GM12892 (cell line): ENCODE measurements at places on chromosomes 3 and 15.

DNA sequence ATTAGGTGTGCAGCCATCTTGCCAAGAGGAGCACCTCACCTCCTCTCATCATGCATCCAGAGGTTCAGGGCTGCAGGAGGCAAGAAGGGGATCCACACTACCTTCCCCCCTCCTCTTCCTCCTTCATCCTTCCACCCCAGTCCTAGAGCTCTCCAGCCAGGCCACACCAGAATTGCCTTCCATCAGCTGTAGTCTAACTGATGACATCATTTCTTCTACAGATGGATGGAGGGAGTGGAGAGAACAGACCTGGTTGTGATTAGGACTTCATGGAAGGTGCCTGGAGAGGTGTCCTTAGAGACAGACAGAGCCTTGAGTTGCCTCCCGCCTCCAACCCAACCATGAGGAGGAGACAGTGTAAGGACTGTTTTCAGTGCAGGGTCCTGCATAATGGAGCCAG, 14.9 kb downstream of the SEMA5B start:
- DNase-seq: no peak

- no peak for DNase-seq
Measured at GRCh38 chr3:140242818-140243276, 307.9 kb downstream of the CLSTN2 start.

DNA sequence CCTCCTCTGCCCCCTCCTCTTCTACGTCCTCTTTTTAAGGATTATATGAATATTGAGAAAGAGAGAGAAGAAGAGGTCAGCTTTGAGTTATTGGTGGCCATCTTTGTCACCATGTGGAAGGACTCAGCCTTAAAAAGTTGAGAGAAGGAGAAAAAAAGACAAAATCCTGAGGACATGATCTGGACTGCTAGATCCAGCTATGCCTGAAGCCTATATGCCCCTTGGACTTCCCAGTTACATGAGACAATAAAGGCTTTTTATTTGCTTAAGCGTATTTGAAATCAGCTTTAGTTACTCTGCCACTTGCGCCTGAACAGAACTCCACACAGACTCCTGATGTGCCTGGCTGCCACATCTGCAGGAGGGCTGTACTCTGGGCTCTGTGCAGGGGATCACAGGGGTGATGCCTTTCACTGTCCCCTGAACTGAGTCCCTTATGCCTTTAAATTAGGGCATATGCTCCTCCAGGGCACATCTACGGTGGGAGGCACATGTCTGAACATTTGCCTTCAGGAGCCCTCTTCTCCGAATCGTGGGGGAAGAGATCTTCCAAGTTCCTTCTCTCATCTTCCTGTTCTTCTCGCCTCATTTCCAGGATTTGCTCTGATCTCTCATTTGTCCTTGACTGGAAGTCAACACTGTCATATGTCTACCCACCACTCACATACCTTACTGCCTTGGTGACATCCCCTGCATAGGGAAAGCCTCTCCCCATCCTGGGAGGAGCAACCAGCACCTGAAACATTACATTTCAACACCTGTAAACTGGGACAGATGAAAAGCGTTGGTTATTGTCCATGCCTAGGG, 14.0 kb upstream of the PLA2G4E start:
- DNase-seq: no peak

GRCh38 chr15:84967380-84967779, 14.3 kb upstream of the PDE8A start:
- no peak for DNase-seq

GRCh38 chr3:55369141-55369847, 117.8 kb downstream of the WNT5A start:
- DNase-seq: no peak

DNA sequence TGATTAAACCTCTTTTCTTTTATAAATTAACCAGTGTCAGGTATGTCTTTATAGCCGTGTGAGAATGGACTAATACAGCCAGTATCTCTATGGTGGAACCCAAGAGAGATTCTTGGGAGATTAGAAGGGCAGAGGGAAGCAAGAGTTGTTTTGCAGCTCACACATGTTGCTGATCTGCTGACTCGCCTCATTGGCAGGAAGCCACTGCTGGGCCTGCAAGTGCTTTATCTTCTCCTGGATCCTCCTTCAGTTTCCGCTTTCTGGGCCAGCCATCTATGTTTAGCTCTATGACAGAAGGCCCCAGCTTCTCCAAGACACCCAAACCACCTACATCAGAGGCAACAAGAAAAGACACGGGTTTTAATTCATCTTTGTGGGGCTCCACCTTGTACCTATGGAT, 23.4 kb upstream of the GALNT15 start:
- DNase-seq: no peak

GRCh38 chr3:183218826-183219225, 34.2 kb upstream of the B3GNT5 start:
- DNase-seq: no peak

GRCh38 chr3:31456373-31456772, 76.4 kb upstream of the STT3B start:
- DNase-seq: no peak

- no peak for DNase-seq
Measured at GRCh38 chr3:194941360-194941955, 255.8 kb downstream of the FAM43A start.

GRCh38 chr3:131714585-131715220, 211.9 kb upstream of the MRPL3 start:
- peak; percentile 16 for DNase-seq

GRCh38 chr3:71244826-71245488, 338.6 kb downstream of the FOXP1 start:
- DNase-seq: no peak

DNA sequence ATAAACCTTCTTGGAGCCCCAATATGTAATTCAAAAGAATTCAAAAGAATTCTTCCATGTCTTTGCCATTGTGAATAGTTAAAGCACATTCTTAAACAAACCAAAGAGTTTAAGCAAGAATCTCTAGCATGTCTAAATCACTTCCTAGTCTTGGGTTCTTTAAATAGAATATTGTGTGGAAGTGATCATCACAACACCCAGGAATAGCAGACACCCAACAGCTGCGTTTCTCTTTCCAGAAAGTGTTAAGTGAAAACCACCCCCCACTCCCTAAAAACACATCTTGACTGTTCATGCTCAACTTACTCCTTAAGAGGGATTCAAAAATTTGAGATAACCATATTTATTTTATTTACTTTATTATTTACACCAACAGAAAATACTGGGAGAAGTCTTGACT, 24.1 kb upstream of the CAPN7 start:
- no peak for DNase-seq

- no peak for DNase-seq
Measured at GRCh38 chr15:99845009-99845408, 111.8 kb upstream of the LYSMD4 start.

DNA sequence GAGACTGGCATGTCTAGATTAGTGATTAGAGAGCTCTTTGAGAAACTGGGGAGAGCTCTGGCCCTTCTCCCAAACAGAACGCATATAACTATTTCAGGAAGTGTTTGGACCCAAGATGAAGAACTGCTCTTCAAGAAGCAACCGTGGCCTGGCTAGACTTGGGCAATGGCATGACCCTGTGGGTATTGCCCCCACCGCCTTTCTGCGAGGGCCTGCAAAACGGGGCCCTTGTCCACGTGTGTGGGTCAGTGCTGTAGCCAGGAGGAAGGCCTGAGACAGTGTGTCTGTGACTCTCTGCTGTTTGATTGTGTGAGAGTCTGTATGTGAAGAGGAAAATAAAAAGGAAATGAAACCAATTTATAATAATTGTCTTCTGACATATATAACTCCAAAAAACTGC, 42.5 kb downstream of the EEFSEC start:
- DNase-seq: no peak

DNA sequence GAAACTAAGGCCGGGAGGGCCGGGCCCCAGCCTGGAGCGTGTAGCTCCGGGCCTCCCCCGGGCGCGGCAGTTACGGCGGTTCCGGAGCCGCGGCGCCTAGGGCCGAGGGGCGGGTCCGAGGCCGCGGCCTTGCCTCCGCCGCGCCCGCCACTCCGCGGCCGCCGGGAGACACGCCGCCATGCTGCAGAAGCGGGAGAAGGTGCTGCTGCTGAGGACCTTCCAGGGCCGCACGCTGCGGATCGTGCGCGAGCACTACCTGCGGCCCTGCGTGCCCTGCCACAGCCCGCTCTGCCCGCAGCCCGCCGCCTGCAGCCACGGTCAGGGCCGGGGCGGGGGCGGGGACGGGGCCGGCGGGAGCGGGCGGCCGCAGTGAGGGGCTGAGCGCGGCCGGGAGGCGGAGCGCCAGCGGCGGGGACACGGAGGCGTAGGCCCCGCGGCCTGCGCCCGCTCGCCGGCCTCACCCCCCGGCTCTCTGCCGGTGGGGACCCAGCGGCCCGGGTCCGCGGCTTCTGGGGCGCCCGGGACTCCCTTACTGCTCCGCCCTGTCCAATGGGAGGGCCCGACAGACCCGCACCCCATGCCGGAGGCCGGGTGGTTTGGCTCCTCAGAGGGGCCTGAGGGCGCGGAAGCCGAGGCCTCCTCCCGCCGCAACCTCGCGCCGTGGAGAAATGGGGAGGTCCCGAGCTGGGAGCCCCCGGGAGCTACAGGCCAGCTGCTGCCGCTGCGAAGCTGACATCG, at the start of gene DIS3L:
Gene DIS3L (plus strand): TSS at position 150 of the 738 bp plus-strand sequence. CDS start 29 bp downstream, at position 179.
- DNase-seq: peak; percentile 72

GRCh38 chr15:74958908-74959585, 2.5 kb upstream of the RPP25 start:
- no peak for DNase-seq

DNA sequence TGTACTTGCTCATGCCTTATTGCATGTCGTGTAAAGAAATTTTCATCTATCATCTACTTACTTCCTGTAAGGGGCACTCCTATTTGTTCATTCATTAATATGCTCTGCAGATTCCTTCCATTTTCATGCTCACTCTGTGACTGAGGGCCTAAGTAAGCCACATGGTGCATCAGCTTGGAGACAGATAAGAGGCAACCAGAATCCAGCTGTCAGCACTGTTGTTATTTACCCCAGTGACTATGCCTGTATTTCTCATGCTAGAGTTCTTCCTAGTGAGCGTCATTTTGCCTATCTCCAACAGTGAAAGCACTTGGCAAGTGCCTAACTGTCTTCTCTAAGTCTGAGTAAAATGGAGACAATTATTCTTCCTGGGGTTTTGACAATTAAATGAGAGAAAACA, 124.8 kb upstream of the ABI3BP start:
- no peak for DNase-seq

DNA sequence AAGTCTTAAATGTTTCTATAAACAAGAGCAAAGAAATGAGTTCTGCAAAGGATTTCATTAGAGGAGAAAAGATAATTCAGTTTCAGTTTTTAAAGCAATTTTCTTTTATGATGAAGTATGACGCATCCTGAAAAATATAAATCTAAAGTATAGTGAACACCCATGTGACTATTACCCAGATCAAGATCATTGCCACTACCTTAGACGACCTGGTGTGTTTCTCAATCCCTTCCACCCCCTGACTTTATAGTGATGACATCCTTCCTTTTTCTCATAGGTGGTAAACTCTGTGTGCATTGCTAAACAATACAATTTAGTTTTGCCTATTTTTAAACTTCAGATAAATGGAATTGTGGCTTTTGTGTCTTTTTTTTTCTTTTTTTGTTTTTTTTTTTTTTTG, 8.4 kb downstream of the STT3B start:
- no peak for DNase-seq

DNA sequence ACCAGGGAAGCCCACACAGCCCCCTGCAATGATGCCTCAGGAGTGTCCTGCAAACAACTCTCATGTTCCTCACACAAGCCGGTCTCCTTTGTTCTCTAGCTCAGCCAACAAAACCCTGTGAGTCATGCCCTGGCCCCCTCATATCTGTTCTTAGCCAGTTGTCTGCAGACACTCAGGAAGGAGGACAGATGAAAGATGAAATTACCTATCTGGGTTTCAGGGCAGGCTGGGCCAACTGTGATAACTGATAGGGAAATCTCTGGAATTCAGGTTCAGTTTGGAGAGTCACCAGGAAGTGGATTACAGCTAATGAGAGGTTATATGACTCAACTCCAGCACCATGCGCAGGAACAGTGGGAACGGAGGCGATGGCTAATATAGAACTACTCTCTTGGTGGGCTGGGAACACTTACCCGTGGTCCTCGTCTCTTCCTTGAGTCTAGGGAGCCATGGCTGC, 352.0 kb upstream of the ADAMTS9 start:
- no peak for DNase-seq

- no peak for DNase-seq
Measured at GRCh38 chr3:83513677-83514076, 1445.1 kb upstream of the CADM2 start.

GRCh38 chr3:105232553-105232952, 134.2 kb upstream of the ALCAM start:
- DNase-seq: no peak

DNA sequence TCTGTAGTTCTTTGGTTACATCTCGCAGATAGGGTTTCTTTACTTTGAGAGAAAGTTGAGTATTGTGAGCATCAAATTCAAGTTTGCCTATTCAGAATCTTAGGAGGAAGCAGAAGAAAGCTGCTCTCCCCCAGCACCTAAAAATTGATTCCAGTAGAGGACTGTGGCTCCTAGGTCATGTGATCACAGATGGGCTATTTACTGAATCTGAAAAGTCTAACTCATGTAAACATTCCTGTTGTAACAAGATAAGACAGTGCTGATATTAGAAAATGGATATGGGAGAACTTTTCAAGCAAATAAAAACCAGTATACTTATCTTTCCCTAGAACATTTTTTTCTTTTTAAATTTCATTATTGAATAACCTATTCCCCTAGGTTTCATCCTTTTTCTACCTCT, 308.4 kb upstream of the SLITRK3 start:
- DNase-seq: no peak

DNA sequence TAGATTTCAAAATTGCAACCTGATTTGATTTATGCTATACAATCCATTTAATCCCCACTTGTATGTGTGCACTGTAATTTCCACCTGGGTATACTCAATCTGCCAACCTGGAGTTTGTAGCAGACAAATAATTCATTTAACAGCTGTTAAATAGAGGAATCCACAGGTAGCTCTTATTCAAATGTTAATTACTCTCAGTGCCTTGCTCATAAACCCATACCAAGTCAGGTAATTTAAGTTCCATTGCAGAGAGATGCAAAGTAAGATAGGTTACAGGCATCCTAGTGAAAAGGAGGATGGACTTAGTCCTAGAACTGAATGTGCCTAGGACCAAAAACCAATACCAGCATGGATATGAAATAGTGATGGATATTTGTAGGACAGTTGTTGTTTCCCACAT, 674.2 kb downstream of the TBL1XR1 start:
- DNase-seq: no peak

- no peak for DNase-seq
Measured at GRCh38 chr3:29718661-29719065, 437.8 kb downstream of the RBMS3 start.

- no peak for DNase-seq
Measured at GRCh38 chr3:72990701-72991395, 5.8 kb upstream of the PPP4R2 start.

DNA sequence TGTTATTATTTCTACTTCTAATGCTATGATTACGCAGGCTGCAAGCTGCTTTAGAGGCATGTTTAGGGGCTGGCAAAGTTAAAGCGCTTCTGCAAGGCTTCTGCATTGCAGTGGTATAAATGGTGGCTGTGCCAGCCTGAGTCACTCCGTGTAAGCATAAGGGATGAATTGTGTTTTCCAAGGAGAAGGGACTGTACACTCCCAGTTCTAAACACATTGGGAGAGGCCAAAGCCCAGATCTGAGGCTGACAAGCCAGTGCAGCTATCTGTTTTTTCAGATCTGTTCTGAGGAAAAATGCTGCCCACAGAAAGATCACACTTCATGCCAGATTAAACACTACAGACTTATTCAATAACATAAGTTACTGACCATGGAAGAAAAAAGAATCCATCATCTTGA, 83.8 kb downstream of the PRICKLE2 start:
- DNase-seq: no peak

- DNase-seq: no peak
Measured at GRCh38 chr3:44568561-44568960, 13.6 kb downstream of the ZKSCAN7 start.

- DNase-seq: no peak
Measured at GRCh38 chr3:73584873-73585272, 39.9 kb downstream of the PDZRN3 start.
